ENCODE measurements at places on chromosomes 16 and 17. TPM values are rescaled to one million over a fixed set of nuclear protein-coding genes. Genes with fewer than 3 reads are reported as not detected.

RAB40B gene
- 3.1 TPM for total RNA-seq

ABCA6 gene
- not detected for total RNA-seq

ALOX15B gene
- total RNA-seq: 0.73 TPM

PDILT gene
- not detected for total RNA-seq

KREMEN2 gene
- total RNA-seq: 7.5 TPM

CPNE7 gene
- 42.6 TPM for total RNA-seq

SLC52A1 gene
- 0.78 TPM for total RNA-seq

SPNS2 gene
- 0.87 TPM for total RNA-seq

BBS2 gene
- total RNA-seq: 25.7 TPM

ZNF597 gene
- 1.3 TPM for total RNA-seq

GPR142 gene
- total RNA-seq: not detected

MYH1 gene
- not detected for total RNA-seq

PMFBP1 gene
- 3.4 TPM for total RNA-seq

BAHCC1 gene
- 21.5 TPM for total RNA-seq

AOC2 gene
- 9.8 TPM for total RNA-seq

CEP295NL gene
- total RNA-seq: 0.61 TPM

OR3A3 gene
- total RNA-seq: not detected

CDRT15L2 gene
- total RNA-seq: not detected

CNGB1 gene
- total RNA-seq: not detected

SECTM1 gene
- 0.22 TPM for total RNA-seq

ZNF688 gene
- total RNA-seq: 4.2 TPM

ITGB4 gene
- total RNA-seq: 10.6 TPM

GRIN2C gene
- total RNA-seq: 0.31 TPM

CHP2 gene
- total RNA-seq: 4.7 TPM

JMJD6 gene
- 21.6 TPM for total RNA-seq

GGT6 gene
- 0.07 TPM for total RNA-seq

LRRC46 gene
- total RNA-seq: 0.09 TPM

CFAP119 gene
- total RNA-seq: 6.6 TPM

SCO1 gene
- total RNA-seq: 61.6 TPM

ARHGDIG gene
- 3.4 TPM for total RNA-seq

KRTAP4-1 gene
- not detected for total RNA-seq

CLDN7 gene
- 131 TPM for total RNA-seq

Measured in WTC11 (cell line).